ENCODE measurements at places on chromosomes 11 and 22. TPM values are rescaled to one million over a fixed set of nuclear protein-coding genes. Genes with fewer than 3 reads are reported as not detected.
A peak's percentile ranks its signal among the peaks of the same experiment; 100 is the strongest.

- H3K36me3 ChIP-seq = no peaks in the 10 kb centered on the region
- H3K4me1 ChIP-seq = no peaks in the 10 kb centered on the region
- H3K27ac ChIP-seq = no peak overlapping the region
- no peaks in the 10 kb centered on the region for H3K27me3 ChIP-seq
Measured at GRCh38 chr22:24450610-24451009, 23.2 kb downstream of the ADORA2A start.

GRCh38 chr11:34251589-34251980, 106.2 kb downstream of the ABTB2 start:
- H3K4me1 ChIP-seq = peaks cover 23% of the 10 kb centered on the region
- no peak overlapping the region for H3K4me3 ChIP-seq
- H3K27ac ChIP-seq = peak overlapping the region; percentile 45
- no peaks in the 10 kb centered on the region for H3K27me3 ChIP-seq

DNA sequence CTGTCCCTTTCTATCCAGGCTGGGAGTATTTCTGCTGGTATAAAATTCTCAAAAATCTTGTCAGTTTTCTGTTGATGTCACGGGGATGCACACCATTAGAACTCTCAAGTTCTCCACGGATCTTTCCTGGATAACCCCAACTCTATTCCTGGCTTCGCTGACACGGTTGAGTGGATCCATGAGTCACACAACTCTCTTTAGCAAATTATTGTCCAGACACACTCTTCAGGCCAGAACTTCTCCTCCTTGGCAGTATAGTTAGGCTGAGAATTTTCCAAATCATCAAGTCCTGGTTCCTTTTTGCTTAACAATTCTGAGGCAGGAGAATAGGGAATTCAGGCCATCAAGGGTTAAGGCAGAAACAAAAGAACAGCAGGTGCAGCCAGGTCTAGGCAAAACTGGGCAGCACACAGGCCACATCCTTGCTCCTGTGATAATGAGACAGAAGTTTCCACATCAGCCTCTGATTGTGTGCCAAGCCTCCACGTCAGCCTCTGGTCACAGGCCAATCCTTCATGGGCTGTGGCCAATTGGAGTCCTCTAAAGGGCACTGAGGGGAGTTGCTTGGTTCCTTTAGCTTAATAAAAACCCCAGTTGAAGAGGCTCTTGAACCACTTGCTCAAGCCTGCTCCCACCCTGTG, 5.7 kb upstream of the ACAT1 start:
- peak; percentile 93 for DNase-seq
- H3K27ac ChIP-seq = peak overlapping the region; percentile 72
- no peak overlapping the region for H3K4me3 ChIP-seq
- no peaks in the 10 kb centered on the region for H3K27me3 ChIP-seq
- no peaks in the 10 kb centered on the region for H3K36me3 ChIP-seq
- H3K4me1 ChIP-seq = peaks cover 13% of the 10 kb centered on the region

DUSP8 gene
- total RNA-seq = 2.9 TPM

DNA sequence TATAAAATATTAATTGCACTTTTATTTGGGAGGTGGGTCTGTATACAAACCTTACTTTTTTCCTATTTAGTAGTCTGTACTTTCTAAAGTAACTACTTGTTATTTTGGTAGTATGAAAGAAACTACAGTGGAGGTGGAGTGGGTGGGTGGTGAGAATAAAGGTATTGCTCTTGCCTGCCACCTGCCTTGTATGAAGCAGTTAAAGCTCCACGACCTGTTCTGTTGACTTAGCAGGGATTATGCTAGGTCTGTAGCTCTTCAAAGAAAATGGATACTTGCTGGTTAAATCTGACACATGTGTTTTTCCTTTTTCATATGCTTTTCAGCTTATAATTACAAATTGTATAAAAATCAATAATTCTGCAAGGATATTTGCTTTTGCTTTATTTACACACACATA, 111.9 kb downstream of the EHF start:
- no peaks in the 10 kb centered on the region for H3K36me3 ChIP-seq
- no peak overlapping the region for H3K4me3 ChIP-seq
- H3K4me1 ChIP-seq = no peaks in the 10 kb centered on the region

CHRM1 gene
- total RNA-seq = not detected

MUC5B gene
- total RNA-seq = 0.25 TPM

OR52N4 gene
- not detected for total RNA-seq

GRCh38 chr11:120912504-120912903, 111.4 kb upstream of the TBCEL start:
- H3K27ac ChIP-seq = no peak overlapping the region
- H3K27me3 ChIP-seq = no peaks in the 10 kb centered on the region
- no peak for DNase-seq
- no peaks in the 10 kb centered on the region for H3K36me3 ChIP-seq
- no peaks in the 10 kb centered on the region for H3K4me1 ChIP-seq
